ENCODE measurements at places on chromosomes 7 and 10. TPM values are rescaled to one million over a fixed set of nuclear protein-coding genes. Genes with fewer than 3 reads are reported as not detected.

GRCh38 chr7:135977007-135977741, at the start of gene MTPN:
Gene MTPN, minus strand, starts transcription at chr7:135977359. Its CDS starts 259 bp downstream, at chr7:135977100.
- peak; percentile 99 for DNase-seq
- peak within 1 kb of the TSS; percentile 100 for H3K4me3 ChIP-seq
- H3K4me1 ChIP-seq, result peaks cover 33% of the 10 kb centered on the region
- H3K36me3 ChIP-seq, result peaks cover 8% of the 10 kb centered on the region
- H3K27me3 ChIP-seq, result no peaks in the 10 kb centered on the region

DNA sequence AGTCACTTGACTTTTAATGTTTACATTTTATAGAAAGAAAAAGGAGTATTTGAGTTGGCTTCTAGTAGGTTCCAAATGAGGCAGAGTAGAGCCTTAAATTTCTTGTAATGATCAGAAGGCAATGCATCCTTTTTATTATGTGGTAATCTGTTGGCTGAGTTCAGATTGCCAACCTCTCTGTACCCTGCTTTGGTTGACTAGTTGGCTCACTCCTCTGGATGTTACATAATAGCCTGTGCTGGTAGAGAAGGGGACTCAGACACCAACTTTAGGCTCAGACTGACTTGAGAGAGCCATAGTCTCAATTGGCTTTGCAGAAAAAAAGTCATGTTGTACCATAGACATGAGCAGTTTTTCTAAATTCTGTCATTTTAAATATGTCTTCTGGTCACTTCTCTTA, 46.8 kb upstream of the GLCCI1 start:
- peaks cover 9% of the 10 kb centered on the region for H3K4me1 ChIP-seq
- no peak for DNase-seq
- H3K36me3 ChIP-seq, result no peaks in the 10 kb centered on the region

Gene CLDN3
- total RNA-seq, result 51.6 TPM

DNA sequence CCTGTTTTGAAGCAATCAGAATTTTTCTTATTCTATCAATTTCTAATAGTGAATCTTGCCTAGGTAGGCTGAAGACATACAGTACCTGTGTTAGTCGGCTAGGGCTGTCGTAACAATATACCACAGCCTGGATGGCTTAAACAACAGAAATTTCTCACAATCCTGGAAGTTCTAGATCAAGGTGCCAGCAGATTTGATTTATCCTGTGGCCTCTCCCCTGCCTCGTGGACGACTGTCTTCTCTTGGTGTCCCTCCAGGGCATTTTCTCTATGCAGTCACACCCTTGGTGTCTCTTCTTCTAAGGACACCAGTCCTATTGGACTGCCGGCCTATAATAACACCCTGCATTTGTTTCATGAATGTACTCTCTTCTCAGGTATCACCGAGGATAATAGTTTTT, 1.8 kb upstream of the RSU1 start:
- no peak overlapping the region for H3K27ac ChIP-seq
- H3K4me1 ChIP-seq, result peaks cover 8% of the 10 kb centered on the region
- H3K4me3 ChIP-seq, result no peak overlapping the region
- H3K36me3 ChIP-seq, result no peaks in the 10 kb centered on the region
- DNase-seq, result no peak

GRCh38 chr7:41599760-41600159, 103.1 kb downstream of the INHBA start:
- H3K27me3 ChIP-seq, result no peaks in the 10 kb centered on the region
- no peaks in the 10 kb centered on the region for H3K36me3 ChIP-seq
- no peak for DNase-seq
- no peak overlapping the region for H3K27ac ChIP-seq
- H3K4me1 ChIP-seq, result no peaks in the 10 kb centered on the region

DNA sequence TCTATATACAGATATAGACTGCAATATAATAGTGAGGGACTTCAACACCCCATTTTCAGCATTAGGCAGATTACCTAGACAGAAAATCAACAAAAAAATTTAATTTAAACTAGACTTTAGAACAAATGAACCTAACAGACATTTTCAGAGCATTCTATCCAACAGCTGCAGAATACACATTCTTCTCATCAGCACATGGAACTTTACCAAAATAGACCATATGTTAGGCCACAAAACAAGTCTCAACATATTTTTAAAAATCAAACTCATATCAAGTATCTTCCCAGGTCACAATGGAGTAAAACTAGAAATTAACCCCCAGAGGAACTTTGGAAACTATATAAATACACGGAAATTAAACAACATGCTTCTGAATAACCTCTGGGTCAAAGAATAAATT, 169.6 kb downstream of the MTERF1 start:
- H3K4me3 ChIP-seq, result no peak overlapping the region
- no peaks in the 10 kb centered on the region for H3K27me3 ChIP-seq
- no peaks in the 10 kb centered on the region for H3K36me3 ChIP-seq
- no peak overlapping the region for H3K27ac ChIP-seq
- peaks cover 15% of the 10 kb centered on the region for H3K4me1 ChIP-seq

Gene RFC2
- 57.4 TPM for total RNA-seq

GRCh38 chr10:85645926-85646711, 720.5 kb downstream of the GRID1 start:
- peaks cover 28% of the 10 kb centered on the region for H3K4me1 ChIP-seq
- no peaks in the 10 kb centered on the region for H3K36me3 ChIP-seq
- H3K27ac ChIP-seq, result no peak overlapping the region
- no peaks in the 10 kb centered on the region for H3K27me3 ChIP-seq

- H3K27ac ChIP-seq, result no peak overlapping the region
- no peaks in the 10 kb centered on the region for H3K36me3 ChIP-seq
- H3K4me3 ChIP-seq, result no peak overlapping the region
- no peaks in the 10 kb centered on the region for H3K4me1 ChIP-seq
- DNase-seq, result no peak
Observed at GRCh38 chr7:4149645-4150044, 532.5 kb upstream of the FOXK1 start.

DNA sequence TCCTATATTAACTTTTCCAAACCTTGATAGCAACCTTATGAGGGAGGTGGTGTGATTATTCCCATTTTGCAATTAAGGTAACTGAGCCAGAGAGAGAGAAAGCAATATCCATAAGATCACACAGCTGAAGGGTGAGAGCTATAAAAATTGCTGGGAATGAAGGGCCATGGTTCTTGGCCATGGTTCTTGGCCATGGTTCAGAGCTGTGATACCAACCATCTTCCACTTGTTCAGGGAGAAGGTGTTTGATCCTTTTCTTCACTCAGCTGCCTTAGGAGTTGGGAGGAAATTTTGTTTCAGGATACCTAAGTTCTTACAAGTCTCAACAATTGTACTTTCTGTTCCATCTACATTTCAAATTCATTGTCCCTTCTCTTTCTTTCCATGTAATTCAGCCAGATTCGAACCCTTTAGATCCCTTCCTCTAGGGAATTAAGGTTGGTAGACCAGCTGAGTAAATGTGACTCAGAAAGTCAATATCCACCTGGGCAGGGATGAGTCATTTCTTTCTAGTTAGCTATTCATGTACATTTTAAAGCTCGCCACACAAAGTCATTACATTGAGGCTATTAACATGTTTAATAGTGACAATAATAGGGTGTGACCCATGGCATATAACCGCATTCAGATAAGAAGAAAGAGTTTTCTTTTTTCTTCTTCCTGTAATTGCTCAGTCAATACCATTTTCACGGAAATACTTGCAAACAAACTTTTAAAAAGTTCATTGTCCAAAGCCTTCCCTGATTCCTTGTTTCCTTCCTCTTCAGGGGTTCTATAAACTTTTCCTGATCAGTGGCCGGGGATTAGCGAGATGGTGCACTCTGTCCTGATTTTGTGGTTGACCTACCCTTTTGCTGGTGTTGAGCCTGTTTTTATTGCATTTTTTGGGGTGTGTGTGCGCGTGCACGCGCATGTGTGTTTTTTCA, 143.4 kb downstream of the TCF7L2 start:
- H3K27me3 ChIP-seq, result no peaks in the 10 kb centered on the region
- H3K4me1 ChIP-seq, result peaks cover 46% of the 10 kb centered on the region
- DNase-seq, result peak; percentile 93
- peak overlapping the region; percentile 46 for H3K4me3 ChIP-seq
- H3K27ac ChIP-seq, result peak overlapping the region; percentile 98
- peaks cover 32% of the 10 kb centered on the region for H3K36me3 ChIP-seq

- H3K36me3 ChIP-seq, result no peaks in the 10 kb centered on the region
- no peak overlapping the region for H3K27ac ChIP-seq
Observed at GRCh38 chr10:19832699-19833098, 16.5 kb downstream of the PLXDC2 start.

DNA sequence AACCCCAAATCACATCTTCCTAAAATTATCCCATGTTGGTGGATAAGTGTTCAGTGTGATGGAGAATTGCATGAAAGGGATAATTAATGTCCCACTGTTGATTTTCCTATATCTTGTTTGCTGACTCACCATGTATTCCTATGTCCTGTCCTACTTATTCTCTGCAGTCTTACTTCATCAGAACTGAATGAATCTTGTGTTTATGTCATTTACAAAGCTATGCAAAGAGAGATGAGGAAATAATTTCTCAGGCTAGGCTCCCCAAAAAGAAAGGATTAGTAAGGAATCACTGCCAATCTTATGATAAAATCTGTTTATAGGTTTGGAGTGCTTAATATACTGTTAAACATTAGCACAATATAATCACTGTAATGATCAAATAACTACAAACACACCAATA, 360.8 kb downstream of the CRPPA start:
- H3K27me3 ChIP-seq, result 0 out of 2 replicates have a peak, but pooled peaks cover 10% of the 10 kb centered on the region
- no peaks in the 10 kb centered on the region for H3K36me3 ChIP-seq
- no peak overlapping the region for H3K27ac ChIP-seq
- no peak for DNase-seq
- peaks cover 9% of the 10 kb centered on the region for H3K4me1 ChIP-seq

DNA sequence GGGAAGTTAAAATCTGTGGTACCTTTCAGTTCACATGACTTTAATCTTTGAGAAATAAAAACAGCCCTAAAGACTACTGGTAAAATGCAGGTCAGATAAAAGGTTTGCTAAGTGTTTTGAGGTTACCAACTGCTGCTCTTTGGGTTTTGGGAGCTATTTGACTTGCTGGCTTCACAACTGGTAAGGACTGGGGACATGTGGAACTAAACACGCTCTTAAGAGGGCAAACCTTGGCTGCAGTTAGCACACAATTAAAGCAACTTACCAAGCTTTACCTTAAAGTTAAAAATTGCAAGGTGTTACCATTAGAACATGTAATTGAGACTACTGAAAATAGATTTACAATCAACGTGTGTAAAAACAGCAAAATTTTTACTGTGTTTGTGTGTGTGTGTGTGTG, 220.2 kb downstream of the PHF14 start:
- H3K4me3 ChIP-seq, result no peak overlapping the region
- H3K27me3 ChIP-seq, result no peaks in the 10 kb centered on the region
- H3K36me3 ChIP-seq, result no peaks in the 10 kb centered on the region
- no peak overlapping the region for H3K27ac ChIP-seq
- no peak for DNase-seq
- H3K4me1 ChIP-seq, result peaks cover 10% of the 10 kb centered on the region

DNA sequence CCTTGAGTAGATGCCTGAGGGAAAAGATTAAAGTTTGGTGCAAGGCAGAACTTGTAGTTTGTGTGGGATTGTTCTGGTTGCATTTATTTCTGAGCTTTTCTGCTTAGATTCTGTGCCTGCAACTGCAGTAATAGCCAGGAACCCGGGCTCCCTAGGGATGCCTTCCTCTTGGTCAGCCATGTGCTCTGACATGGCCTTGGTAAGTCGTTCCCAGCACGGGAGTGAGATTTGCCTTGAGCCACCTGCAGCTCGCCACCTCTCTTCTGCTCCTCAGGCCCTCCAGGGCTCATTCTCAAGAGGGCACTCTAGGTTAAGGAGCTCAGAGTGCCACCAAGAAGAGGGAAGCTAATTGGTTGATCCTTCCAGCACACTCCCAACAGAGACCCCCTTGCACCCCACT, 350.6 kb upstream of the MKI67 start:
- peaks cover 8% of the 10 kb centered on the region for H3K27me3 ChIP-seq
- no peaks in the 10 kb centered on the region for H3K36me3 ChIP-seq
- no peak for DNase-seq
- no peaks in the 10 kb centered on the region for H3K4me1 ChIP-seq
- H3K27ac ChIP-seq, result no peak overlapping the region

- no peak overlapping the region for H3K4me3 ChIP-seq
- H3K36me3 ChIP-seq, result no peaks in the 10 kb centered on the region
- peaks cover 10% of the 10 kb centered on the region for H3K4me1 ChIP-seq
- H3K27me3 ChIP-seq, result no peaks in the 10 kb centered on the region
Observed at GRCh38 chr10:129545261-129545660, 78.2 kb downstream of the MGMT start.

DNA sequence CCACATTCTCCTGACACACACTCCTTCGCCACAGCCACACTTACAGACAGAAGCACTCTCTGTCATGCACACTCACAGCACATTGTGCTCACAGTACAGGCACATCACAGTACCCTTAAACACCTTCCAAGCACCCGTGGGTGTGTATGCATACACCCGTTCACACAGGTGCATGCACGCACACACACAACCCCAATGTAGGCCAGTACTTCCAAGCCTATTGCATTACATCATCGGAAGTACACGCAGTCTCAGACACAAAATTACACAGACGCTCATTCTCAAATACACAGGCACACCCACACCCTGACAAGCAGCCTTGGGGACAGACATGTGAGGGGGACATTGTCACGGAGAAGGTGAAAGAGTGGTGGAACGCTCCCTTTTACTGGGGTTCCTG, 11.1 kb downstream of the KAZALD1 start:
- H3K36me3 ChIP-seq, result no peaks in the 10 kb centered on the region
- DNase-seq, result no peak
- peaks cover 3% of the 10 kb centered on the region for H3K4me1 ChIP-seq
- H3K27ac ChIP-seq, result no peak overlapping the region
- no peaks in the 10 kb centered on the region for H3K27me3 ChIP-seq

DNA sequence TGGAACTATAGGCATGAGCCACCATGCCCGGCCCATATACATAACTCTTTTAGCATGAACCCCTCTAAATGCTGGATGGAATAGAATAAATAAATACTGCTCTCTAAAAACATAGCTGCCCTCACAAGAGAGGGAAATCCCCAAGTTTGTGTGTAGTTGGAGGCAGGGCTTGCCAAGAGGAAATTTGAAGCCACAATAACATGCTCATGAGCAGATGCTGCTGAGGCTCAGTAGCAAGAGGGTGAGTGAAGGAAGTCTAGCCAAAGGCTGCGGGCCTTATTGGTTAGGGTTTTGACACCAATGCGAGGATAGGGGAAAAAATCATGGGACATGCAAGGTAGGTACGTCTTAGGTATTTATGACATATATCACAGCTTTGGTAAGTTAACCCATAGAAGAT, 17.3 kb downstream of the TPK1 start:
- H3K27me3 ChIP-seq, result no peaks in the 10 kb centered on the region
- H3K4me3 ChIP-seq, result no peak overlapping the region
- H3K27ac ChIP-seq, result no peak overlapping the region
- no peaks in the 10 kb centered on the region for H3K36me3 ChIP-seq
- DNase-seq, result no peak

DNA sequence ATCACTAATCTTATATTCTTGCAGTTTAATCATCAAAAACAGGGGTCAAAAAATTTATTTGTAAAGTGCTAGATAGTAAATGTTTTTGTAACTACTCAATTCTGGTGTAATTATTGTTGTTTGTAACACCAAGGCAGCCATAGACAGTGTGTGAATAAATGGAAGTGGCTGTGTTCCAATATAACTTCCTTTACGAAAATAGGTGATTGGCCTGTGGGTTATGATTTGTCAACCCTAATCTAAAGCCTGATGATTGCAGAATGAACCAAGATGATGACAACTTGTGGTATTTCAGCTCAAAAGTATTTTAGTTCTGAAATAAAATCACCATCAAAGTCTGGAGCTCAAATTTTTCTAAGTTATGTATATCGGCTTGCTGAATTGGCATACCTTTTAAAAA, 34.4 kb upstream of the ETV1 start:
- DNase-seq, result no peak
- H3K4me3 ChIP-seq, result no peak overlapping the region
- no peaks in the 10 kb centered on the region for H3K27me3 ChIP-seq
- no peaks in the 10 kb centered on the region for H3K36me3 ChIP-seq

Gene ANKRD26
- 2.9 TPM for total RNA-seq

Gene HABP2
- total RNA-seq, result not detected

Gene WNT8B
- total RNA-seq, result 0.29 TPM
